ENCODE measurements at places on chromosomes 1 and 21.

DNA sequence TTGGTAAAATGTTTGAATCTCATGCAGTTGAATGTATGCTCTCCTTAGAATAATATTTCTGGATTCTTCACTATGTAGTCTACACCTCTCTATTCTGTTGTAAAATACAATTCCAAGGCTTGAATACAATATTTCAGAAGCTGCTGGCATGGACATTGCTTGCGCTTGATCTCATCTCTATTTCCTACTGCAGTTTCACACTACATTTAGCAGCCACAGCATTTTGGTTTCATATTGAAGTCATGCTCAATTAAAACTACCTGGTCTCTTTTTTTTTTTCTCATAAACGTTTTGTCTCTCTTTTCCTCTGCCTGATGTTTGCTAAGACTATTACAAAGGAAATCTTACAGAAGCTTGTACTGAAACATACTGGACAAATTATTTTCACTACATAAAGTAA lies 631.0 kb upstream of the TMPRSS15 start:
- no peak for DNase-seq

DNA sequence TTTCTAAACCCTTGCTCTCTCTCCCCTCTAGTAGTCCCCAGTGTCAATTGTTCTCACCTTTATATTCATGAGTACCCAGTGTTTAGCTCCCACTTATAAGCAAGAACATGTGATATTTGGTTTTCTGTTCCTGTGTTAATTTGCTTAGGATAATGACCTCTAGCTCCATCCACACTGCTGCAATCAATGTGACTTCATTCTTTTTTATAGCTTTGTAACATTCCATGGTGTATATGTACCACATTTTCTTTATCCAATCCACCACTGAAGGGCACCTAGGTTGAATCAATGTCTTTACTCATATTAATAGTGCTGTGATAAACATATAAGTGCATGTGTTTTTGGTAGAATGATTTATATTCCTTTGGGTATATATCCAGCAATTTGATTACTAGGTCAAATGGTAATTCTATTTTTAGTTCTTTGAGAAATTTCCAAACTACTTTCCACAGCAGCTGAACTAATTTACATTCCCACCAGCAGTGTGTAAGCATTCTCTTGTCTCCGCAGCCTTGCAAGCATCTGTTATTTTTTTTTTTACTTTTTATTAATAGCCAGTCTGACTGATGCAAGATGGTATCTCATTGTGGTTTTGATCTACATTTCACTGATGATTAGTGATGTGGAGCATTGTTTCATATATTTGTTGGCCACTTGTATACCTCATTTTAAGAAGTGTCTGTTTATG lies 277.8 kb downstream of the LTN1 start:
- peak; percentile 93 for DNase-seq

GRCh38 chr1:248824301-248824700 lies 1.4 kb downstream of the SH3BP5L start:
- DNase-seq = no peak

- DNase-seq = peak; percentile 63
Measured at GRCh38 chr1:31529999-31530684, 46.2 kb upstream of the TINAGL1 start.

DNA sequence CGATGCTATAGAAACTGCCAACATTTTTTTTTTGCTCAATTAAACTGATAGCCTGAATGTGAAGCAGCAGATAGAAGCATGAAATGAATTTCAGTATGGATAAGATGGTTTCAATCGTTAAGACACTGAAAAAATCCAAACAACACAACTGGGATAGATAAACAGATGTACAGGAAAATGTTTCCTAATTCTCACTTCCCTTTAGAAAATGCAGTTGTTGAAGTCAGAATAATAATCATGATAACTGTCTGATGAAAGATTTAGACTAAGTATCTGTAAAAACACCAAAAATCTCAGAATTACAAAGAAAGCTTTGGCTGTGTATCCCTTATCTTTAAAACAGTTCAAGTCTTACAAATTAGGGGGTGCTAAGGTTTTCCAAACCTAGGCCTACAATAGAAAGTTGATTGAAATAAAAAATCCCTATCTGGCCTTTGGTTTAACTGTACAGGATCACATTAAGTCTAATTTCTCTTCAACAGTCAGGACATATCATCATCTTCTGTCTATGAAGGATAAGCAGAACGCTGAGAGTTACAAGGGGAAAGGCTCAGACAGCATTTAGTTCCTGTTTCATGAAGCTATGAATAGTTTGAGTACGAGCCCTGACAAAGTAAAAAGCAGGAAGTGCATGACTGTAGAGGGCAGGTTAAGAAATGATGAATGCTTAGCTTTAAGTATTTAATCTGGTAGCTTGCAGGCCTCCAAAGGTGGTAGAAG lies 203.2 kb downstream of the APP start:
- DNase-seq = no peak

DNA sequence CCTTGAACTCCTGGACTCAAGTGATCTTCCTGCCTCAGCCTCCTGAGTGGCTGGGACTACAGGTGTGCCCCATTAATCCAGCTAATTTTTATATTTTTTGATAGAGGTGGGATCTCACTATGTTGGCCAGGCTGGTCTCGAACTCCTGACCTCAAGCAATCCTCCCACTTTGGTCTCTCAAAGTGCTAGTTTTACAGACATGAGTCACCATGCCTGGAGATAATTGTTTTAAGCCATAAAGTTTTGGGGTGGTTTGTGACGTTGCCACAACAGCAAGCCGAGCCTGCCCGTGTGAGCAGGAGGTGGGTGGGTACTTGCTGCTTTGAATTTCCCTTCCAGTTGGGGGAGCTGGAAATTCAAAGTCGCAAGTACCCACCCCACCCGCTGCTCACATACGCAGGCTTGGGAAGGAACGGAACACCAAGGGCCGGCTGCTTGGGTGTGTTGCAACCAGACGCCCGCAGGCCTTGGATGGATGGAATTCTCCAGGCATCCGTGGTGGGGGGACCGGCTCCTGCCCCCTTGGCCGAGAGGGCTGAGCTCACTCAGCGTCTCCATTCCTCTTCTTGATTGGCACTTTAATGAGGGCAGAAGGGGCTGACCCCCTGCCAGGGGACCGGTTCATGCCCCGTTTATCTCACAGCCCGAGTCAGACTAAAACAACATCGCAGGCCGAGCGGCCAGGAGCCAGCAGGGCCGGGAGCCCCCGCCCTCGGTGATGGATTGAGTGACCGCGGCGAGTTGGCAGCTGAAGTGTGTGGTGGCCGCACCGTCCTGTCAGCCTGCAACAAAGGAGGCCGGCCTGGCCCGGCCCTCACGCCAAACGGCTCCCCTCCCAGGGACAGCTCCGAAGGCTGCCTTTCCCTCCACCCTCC lies 78.1 kb downstream of the DHRS3 start:
- peak; percentile 88 for DNase-seq

DNA sequence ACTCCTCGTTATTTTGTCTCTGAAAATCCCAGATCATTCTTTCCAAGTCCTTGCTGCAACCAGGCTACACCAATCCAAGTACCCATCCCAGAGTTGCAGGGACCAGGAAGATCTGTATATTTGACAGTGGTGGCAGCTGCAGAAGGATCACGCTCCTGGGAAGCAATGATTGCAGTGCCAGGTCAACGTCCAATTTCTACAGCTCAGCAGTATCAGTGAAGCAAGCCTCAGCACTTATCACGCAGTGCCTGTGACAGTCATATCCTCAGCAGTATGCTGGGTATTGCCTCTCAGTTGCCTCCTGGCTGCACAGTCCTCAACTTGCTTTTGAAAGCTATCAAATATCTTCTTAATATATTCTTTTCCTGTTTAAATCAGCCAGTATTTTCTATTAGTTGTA lies 66.7 kb downstream of the BARHL2 start:
- DNase-seq = no peak

DNA sequence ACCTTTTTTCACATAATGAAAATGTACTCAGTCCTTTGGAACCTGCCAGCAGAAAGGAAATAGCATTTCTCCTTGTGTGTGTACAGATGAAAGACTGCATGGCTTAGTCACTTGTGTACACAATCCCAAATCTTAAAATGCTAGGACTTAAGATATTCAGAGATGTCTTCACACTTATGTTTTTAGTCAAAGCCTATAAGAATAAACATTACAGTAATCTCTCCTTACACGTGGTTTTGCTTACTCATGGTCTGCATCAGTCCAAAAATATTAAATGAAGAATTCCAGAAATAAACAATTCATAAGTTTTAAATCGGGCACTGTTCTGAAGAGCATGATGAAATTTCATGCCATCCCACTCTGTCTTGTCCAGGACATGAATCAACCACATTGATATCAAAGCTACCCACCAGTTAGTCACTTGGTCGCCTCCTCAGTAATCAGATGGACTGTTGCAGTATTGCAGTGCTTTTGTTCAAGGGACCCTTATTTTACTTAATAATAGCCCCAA lies 75.7 kb upstream of the RRP15 start:
- peak; percentile 75 for DNase-seq

DNA sequence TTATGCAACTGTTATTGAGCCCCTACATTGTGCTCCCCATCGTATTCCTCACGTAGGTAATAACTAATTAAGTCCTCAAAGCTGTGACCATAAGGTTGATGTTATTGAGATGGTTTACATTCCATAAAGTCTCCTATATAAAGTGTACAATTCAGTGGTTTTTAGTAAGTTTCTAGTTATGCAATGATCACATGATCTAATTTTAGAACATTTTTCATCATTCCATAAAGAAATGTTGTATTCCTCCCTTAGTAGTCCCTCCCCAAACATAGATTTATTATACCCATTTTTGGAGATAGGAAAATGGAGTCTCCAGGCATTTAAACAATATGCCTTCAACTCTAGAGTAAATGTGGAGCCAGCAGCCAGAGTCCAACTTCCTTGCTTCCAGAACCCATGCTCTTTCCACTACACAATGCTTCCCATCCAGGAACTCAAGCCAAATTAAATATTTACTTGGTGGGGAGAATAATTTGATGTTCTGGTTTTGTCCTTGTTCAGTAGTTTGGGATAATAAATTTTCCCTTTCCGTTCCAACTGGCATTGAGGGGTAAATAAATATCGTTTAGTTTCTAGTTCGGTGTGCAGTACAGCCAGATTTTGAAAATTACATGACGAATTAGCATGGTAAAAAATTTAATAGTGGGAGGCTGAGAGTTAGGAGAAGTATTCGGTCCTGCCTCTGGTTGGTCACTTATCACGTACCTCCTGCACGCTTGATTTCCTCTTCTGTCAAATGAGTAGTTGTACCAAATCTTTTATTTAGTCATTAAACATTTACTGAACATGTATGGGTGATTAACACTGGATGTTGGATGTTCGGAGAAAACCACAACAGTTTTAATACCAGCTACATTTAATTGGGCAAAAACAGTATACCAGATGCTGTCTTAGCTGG lies 66.3 kb downstream of the CACHD1 start:
- DNase-seq = peak; percentile 57

DNA sequence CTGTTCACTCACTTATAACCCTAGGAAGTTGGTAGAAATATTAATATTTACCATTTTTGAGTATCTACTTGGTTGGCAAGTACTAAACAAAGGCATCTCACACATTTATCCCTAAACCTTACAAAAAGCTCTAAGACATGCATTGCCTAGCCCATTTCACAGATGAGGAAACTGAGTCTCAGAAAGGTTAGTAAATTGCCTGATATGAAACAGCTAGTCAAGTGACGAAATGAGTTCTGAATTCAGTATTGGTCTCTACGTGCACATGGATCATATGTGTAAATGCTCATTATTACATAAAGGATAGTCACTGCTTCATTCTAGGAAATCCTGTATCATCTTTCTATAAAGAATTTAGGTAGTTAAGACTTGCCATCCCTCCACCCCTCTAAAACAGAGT lies 105.1 kb downstream of the BARHL2 start:
- DNase-seq = no peak

DNA sequence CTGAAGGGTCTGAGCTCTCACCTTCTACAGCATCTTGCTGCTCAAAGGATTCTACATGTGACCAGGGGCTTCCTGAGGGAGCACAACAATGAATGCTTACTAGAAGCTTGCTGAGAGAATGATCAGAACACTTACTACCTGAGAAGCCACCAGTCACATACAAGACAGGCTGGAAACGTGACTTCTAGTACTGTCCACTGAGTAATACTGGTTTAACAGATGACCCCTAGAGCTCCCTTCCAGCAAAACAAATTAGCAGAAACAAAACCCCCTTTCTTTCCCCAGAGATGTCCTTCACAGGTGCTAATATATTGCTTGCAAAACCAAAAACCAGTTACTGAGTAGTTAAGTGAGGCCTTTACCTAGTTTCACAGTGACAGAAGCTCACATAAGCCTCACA lies 2.1 kb downstream of the TAF5L start:
- no peak for DNase-seq

DNA sequence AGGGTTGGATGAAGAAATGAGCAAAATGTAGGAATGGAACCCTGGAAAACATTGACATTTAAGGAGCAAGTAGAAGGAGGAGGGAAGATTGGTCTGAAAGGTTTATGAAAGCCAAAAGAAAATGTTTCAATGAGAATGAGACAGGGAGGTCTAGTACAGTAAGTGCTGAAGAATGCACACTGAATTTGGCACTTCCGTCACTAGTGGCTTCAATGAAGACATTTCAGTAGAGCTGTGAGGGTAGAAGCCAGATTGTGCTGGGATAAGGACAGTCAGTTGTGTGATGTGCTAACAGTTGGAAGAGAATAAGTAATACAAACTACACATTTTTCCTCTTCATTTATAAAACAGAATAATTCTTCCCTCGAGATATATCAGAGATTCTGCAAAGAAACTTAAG lies 17.1 kb downstream of the THEM4 start:
- peak; percentile 10 for DNase-seq

DNA sequence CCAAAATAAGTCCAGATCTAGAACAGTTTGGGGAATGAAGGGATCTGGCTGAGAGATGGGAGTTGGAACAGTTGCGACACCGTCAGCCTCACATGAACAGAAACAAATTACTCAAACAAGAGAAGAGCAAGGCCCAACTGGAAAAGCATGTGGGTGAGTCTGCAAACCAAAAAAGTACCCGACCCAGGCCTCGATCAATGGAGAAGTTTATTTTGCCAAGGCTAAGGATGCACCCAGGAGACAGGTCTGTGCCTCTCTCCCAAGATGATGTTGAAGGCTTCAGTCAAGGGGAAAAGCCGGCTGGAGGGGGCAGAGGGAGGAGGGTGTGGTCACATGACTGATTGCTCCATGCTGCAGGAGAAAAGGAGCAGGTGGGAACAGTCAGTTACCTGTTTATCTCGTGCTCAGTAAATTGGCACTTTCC lies 42.3 kb downstream of the KRTAP10-1 start:
- no peak for DNase-seq

- no peak for DNase-seq
Measured at GRCh38 chr1:232306269-232306961, 323.5 kb downstream of the SIPA1L2 start.

GRCh38 chr1:203300441-203301330 lies 4.6 kb upstream of the BTG2 start:
- no peak for DNase-seq

All from fibroblast of skin of right quadriceps (primary cell).